Breast epithelium (tissue), 4 donors: ENCODE measurements at places on chromosomes 3 and 15.

GRCh38 chr3:11899826-11900225 lies 53.1 kb upstream of the TAMM41 start:
- no peak for DNase-seq

DNA sequence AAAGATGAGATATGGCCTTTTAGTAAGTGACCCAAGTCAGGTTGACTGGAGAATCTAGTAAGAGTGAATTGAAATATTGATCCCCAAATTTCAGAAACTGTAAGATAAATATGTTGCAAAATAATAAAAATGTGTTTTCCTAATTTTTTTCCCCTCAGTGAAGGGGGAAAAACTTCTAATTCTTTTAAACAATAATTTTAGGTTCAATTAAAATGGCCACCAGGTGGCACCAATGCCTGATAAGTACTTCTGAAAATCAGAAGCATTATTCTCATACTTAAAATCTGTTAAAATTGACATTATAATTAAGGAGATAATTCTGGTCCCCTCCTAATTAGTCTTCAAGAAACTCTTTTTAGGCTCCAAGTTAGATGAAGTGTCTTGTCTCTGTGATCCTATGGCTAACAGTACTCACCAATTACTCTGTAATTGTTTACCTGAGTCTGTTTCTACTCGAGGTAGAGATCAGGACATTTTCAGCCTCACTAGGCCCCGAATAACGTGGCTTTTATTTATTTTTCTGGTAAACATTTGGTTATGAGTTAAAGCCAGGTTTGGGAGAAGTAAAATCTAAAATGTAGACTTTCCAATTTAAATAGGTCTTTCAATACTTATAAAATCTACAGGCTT lies 52.6 kb downstream of the NMD3 start:
- DNase-seq: no peak

- no peak for DNase-seq
Observed at GRCh38 chr15:48794697-48795134, 16.2 kb downstream of the CEP152 start.

GRCh38 chr3:87270908-87271700 lies 5.3 kb downstream of the POU1F1 start:
- no peak for DNase-seq

DNA sequence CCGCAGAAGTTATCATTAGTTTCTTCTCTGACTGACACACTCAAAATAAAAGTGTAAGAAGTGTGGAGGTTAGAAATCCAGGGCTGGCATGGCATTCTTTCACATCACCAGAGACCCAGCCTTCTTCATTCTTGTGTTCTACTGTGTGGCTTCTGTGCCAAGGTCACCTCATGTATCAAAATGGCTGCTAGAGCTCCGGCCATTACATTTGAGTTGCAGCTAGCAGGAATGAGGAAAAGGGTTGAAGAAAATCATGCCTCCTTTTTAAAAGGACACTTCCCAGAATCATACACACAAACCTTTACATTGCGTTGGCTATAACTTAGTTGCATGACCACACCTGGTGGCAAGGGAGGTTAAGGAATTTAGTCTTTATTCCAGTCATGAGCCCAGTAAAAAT lies 345.6 kb upstream of the PROK2 start:
- DNase-seq: no peak

- DNase-seq: no peak
Observed at GRCh38 chr3:35900079-35900478, 260.8 kb downstream of the ARPP21 start.

DNA sequence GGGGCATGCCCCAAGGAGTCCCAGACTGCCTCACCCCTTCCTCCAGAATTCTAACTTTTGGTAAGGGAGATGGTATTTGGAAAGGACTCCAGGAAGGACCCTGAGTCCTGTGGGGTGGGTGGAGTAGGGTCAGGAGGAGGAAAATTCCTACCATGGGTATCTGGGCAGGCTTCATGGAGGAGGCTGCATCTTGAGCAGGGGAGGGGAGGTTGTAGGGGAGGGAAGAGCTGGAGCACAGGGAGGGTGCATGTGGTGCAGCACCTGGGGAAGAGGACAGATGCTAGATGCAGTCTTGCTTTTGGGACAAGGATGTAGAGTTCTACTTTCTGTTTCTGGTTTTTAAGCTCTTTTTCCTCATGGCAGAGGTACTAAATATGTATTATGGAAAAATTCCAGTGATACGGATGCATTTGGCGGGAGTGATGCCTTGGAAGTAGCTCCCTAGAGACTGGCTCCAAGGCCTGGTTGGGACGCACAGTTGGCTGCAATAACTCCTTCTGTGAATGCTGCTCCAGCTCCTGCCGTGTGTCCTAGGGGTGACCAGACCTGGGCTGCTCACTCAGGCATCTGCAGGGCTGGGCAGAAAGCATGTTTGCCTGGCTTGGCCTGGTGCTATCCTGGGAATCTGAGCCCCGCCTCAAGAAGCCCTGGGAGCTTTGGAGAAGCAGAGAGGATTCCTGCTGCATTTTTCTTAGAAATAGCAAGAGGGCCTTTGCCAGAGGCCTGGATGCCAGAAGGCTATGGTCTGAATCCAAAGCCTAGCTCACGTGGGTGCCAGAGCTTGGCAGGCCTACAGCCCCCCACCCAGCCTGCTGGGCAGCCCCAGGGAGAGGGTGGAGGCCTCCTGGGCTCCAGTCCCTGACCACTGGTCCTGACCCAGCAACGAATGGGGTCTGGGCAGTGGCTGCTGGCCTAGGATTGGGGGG lies 10.1 kb downstream of the SEMA3F start:
- DNase-seq: peak; percentile 57

DNA sequence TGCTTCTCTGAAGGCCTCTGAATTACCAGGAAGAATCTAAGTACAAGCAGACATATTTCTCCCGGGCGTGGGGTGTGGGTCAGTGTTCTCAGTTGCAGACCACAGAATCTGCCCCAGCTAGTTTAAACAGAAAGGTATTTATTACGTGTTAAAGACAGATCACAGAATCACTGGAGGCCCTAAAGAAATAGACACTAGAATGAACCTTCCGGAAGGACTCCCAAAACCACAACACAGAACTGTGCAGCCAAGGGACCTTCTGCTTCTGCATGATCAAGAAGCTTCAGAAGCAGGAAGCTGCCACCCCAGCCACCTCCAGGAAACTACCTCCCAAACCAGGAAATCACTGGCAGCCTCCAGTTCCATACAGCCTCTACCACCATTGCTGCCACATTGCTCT lies 32.7 kb upstream of the ZFAND6 start:
- no peak for DNase-seq

DNA sequence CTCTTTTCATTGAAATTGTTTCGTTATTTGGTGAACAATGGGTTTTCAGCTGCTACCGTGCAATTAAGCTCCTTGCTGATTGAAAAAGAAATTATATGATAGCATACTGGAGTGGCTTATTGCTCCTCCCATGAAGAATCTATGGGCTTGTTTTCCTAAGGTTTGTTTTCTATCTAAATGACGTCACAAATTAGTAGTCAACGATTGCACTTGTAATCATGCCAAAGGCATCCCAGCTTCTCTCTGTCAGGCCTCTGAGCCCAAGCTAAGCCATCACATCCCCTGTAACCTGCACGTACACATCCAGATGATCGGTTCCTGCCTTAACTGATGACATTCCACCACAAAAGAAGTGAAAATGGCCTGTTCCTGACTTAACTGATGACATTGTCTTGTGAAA lies 388.0 kb upstream of the LMCD1 start:
- DNase-seq: no peak

GRCh38 chr3:110332629-110333028 lies 739.0 kb upstream of the NECTIN3 start:
- no peak for DNase-seq

- peak; percentile 45 for DNase-seq
Observed at GRCh38 chr15:42858540-42858939, 62.0 kb downstream of the TTBK2 start.

- no peak for DNase-seq
Observed at GRCh38 chr3:64586952-64587351, 100.8 kb downstream of the ADAMTS9 start.

DNA sequence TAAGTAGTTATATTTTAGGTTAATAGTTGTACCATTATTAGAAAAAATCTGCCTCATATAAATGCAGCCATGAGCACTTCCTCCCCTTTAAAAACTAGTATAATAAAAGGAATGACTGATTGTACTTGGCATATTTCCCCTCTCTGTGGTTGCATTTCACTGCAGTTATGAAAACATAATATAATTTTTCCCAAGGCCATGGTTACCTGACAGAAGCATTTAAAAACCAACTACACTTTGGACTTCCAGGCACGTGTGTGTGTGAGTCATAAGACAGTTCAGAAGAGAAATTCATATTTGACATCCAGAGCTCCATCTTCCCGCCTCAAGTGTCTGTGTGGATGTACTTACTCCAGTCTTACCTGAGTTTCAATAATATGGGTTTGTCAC lies 828.2 kb upstream of the CFAP20DC start:
- DNase-seq: no peak

DNA sequence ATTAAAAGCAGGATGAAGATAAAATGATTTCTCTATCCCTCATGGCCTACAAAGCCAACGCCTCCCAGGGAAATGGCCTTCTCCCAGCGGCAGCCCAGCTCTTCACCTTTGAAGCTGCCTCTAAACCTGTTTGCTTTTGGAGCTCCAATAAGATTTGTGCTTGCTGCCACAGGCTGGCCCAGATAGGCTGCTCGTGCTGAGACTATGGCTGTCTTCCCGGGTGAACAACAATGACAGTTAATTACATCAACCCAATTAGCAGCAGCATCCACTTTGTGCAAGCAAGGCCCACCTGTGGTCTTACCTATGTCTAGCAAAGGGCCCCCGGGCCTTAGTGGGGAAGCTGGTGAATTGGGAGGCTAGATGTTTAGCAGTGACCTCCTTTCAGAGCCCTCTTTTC lies 179.6 kb downstream of the P3H2 start:
- no peak for DNase-seq

- no peak for DNase-seq
Observed at GRCh38 chr3:167451282-167451681, 22.6 kb downstream of the SERPINI2 start.

- DNase-seq: no peak
Observed at GRCh38 chr3:9078561-9079240, 115.4 kb upstream of the RAD18 start.

GRCh38 chr3:187750513-187751123 lies 5.3 kb upstream of the BCL6 start:
- no peak for DNase-seq

GRCh38 chr3:142129516-142130171 lies 19.7 kb downstream of the TFDP2 start:
- DNase-seq: no peak
